SK-MEL-5 (cell line): ENCODE measurements at places on chromosomes 2 and 18.

DNA sequence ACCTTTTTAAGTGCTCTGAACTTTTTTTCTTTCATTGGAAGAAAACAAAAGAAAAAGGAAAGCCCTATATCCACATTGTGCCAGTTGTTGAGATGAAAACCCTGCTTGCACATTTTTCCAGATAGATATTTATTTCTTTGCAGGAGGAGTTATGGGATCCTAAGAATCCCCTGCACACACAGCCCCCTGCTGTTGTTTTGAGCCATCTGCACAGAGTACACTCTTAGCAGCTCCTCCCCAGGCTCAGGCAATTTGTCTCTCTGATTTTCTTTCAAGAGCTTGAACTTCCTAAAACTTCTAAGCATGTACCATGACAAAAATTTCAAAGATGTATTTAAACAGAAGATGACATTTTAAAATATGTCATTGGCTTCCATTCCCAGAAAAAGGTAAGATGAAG is 436.9 kb downstream of the METTL4 start:
- DNase-seq: no peak

- no peak for DNase-seq
Measured at GRCh38 chr2:74259191-74259590, 60.8 kb downstream of the MTHFD2 start.

GRCh38 chr2:178208817-178209216 is 14.5 kb downstream of the OSBPL6 start:
- peak; percentile 53 for DNase-seq

GRCh38 chr2:40642237-40642636 is 190.3 kb upstream of the SLC8A1 start:
- DNase-seq: peak; percentile 67

- DNase-seq: peak; percentile 76
Measured at GRCh38 chr2:29295845-29296244, 180.6 kb downstream of the CLIP4 start.

GRCh38 chr2:3674066-3674845 is 16.3 kb downstream of the ALLC start:
- DNase-seq: no peak

- peak; percentile 38 for DNase-seq
Measured at GRCh38 chr2:224584785-224585210, 365 bp downstream of the CUL3 start.

- no peak for DNase-seq
Measured at GRCh38 chr2:229884775-229885699, 36.8 kb downstream of the TRIP12 start.

DNA sequence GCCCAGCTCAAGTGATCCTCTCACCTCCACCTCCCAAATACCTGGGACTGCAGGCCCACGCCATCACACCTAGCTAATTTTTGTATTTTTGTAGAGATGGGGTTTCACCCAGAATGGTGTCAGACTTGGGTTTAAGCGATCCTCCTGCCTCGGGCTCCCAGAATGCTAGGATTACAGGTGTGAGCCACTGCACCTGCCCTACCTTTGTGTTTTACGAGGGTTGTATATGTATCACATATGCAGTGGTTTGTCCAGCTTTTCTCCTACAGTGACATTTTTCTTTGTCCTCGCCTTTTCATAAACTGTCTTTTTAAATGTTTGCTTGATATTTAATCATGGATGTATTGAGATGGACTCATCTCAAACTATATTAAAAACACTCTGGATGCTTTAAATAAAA is 38.5 kb downstream of the AGAP1 start:
- no peak for DNase-seq

- no peak for DNase-seq
Measured at GRCh38 chr18:9786631-9787030, 78.5 kb downstream of the RAB31 start.

DNA sequence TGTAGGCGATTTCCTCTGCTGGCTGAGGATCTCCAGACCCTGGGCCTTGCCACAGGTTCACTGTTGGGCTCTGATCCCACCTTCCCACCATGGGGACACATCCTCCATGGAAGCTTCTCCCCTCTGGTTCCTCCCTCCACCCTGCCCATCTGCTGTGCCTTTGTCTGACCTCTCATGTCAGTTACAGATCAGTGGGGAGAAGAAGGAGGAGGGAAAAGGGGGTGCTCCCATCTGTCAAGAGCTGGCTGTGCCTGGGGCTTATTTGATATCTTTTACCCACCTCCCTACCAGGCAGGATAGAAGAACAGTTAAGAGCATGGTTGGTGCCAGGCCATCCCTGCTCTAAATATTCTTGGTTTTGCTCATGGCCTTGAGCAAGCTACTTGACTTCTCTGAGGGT is 12.3 kb upstream of the DNAJB2 start:
- DNase-seq: no peak

DNA sequence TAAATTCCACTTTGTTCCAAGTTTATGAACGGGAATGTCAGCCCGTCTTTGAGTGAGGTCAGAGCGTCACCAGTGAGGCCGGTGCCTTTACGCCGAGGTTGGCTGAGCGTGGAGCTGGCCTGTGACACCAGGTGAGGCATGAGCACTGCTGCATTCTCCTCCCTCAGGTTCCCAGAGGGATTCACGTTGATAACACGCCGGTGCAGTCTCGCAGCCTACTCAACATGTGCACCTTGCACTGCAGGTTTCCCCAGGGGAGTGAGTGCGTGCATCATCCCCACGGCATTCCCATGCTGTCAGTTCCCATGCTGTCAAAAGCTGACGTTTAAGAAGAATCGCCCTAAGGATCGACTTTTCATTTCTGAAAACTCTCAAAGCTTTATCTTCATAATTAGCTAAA is 213.3 kb downstream of the LDLRAD4 start:
- no peak for DNase-seq

DNA sequence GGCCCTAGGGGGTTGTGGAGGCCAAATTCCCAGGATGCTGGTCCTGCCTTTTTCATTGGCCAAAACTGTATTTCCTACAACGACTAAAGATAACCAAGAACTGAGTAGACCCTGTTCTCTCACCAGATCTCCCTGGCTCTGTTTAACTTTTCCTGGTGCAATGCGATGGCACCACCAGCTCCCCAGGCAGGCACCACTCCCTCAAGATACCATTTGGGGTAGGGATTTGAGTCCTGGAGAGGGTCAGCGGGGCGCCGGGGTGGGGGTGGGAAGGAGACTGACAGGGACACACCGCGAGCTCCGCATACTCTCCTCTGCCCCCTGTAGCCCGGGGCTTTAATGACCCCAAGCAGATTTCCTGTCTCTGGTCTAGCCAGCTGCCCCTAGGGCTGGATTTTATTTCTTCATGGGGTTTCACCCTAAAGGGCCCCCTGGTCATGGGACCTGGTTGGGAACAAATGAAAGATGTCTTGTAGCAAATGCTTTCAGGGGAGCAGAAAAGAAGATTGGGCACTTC is 7.3 kb downstream of the SIX2 start:
- DNase-seq: no peak

DNA sequence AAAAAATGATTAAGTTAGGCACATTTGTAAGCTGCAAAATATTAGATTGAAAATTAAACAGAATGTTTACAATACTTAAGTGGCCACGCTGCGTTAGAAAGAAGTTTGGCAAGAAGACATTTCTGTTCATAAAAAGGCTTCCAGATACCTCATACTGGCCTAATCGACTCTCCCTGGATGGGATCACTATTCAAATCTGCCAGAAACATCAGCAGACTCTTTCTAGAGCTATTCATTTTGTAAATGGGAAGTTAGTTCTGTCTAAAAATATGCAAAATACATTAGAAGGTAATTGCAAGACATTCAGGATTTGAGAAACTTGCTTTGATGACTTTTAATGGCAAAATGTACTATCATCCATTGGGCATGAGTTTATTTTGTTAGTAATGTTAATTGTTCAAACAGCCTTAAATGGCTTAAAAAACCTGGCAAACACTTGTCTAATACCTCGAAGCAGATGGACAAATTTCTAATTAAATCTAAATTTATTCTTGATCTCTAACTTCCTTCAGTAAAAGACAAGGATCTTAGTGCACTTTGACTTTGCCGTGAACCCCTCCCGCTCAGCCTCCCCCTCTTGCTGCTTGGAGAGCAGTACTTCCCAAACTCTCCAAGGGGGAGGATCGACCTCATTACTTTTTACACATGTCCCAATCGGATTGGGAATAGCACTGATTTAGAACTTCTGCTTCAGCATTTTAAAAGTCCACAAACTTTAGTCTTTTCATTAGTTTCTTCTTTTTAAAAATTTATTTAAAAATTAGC is 103.5 kb downstream of the SMIM21 start:
- DNase-seq: no peak

DNA sequence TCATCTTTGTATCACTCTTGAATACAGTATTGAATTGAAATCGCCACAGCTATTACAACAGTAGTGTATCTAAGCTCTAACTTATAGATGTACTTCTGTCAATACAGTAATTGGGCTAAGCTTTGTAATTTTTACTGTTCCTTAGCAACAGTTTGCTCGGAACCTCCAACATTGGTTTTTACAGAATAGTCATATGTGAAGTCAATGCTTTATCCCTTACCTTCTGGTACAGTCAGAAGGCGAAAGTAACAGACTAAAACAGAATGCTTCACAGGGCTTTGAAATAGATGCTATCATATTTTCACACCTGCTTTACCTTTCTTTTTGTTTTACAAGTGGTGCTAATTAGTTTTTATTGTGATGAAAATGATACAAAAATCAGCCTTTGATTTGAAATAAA is 46.9 kb upstream of the CYP20A1 start:
- DNase-seq: no peak

- no peak for DNase-seq
Measured at GRCh38 chr2:31957354-31958139, 53.3 kb downstream of the MEMO1 start.

GRCh38 chr2:176493226-176493825 is 224.1 kb downstream of the MTX2 start:
- no peak for DNase-seq
